ENCODE measurements at places on chromosomes 2 and 18.

- DNase-seq: no peak
These were observed 21.9 kb upstream of the PAX3 start for GRCh38 chr2:222320436-222321395.

GRCh38 chr2:162748566-162749215 lies 89.9 kb downstream of the KCNH7 start:
- no peak for DNase-seq

- DNase-seq: no peak
These were observed 24.2 kb downstream of the MYL12B start for GRCh38 chr18:3286159-3286558.

DNA sequence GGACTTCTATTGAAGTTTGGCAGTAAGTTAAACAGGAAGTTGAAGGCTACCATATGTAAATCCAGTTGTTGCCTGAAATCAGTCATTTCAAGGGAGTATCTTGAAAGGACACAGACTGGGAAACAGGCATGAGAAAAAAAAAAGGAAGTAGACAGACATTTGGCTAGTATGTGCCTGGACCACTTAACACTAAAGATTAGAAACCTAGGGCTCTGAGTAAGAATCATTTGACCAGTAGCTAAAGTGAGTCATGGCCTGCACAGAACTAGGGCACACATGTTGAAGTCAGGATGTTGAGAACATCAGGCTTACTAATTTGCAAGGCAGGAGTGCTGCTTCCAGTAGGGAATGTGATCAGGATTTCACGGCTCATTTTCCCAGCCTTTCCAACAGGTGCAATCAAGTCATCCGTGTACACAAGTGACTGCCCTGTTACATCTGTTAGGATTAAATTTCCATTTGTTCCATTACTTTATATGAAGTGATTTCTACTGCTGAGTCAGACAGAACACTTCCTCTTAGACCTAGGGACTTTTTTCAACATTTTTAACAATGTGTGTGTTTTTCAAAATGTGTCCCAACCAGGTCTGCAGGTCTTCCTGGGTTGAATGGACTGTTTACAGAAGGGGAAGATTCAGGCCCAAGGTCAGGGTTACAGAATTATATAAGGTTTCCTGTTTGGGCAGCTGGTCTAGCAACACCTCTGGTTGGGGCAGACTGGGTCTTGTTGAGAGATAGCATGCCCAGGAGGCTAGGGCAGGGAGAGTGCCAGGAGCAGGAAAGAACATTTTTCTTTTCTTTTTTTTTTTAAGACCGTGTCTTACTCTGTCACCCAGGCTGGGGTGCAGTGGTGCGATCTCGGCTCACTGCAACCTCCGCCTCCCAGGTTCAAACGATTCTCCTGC lies 145.6 kb downstream of the TGIF1 start:
- DNase-seq: peak; percentile 53

- DNase-seq: peak; percentile 22
These were observed 45.9 kb downstream of the PNO1 start for GRCh38 chr2:68203587-68203986.

DNA sequence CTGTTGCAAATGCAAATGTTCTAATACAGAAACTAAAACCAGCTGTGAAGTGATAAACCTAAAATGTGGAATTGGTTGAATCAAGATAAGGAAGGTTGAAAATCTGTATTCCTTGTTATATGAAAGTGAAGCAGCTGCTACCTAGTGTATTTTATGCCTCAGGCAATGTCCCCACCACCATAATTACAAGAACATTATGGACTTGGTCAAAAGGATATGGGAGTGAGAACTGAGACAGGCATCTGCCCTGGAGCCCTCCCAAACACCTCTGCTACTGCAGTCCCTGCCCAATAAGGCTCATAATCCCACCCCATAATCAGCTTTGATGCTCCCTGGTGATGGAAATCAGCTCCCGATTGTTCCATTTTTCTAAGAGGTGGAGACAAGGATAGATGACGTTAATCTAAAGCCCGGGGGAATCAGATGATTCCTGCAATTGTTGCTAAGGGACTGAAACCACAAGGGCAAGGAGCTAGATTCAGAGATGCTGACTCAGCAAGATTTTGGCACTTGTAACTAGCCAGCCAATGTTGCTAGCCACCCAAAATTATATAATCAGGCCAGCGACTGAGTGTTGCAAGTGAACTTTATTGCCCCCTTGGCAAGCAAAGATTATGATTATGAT lies 69.5 kb downstream of the EVA1A start:
- no peak for DNase-seq

- DNase-seq: no peak
These were observed 7.7 kb upstream of the SULT1C4 start for GRCh38 chr2:108370080-108370479.

DNA sequence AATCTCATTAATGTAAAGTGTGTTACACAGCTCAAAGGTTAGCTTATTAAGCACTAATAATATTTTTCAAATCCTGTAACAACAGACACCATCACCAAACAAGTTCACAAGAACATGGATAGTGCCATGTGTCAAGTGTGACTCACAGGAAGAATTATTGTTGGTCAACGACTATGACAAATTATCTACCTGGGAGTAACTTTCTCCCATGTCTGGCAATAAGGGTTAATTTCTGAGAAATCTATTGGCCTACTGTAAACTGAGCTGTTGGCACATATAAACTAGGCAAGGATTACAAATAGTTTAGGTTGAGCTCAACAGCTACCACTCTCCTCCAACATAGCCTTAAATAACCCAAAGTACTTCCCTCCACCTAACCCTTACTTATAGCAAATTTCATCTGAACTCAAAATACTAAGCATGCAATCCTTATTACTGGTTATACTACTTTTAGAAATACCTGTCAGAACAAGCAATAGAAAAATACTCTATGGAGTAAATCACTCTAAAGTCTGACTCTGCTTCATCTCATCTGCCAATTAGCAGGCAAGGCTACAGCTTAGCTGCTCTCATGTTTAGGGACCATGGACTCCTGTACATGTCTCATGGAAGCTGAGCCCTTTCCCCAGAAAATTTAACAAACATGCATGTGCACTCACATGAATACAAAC lies 223.0 kb downstream of the NBAS start:
- DNase-seq: no peak
